ENCODE measurements at places on chromosomes 2 and 18.

DNA sequence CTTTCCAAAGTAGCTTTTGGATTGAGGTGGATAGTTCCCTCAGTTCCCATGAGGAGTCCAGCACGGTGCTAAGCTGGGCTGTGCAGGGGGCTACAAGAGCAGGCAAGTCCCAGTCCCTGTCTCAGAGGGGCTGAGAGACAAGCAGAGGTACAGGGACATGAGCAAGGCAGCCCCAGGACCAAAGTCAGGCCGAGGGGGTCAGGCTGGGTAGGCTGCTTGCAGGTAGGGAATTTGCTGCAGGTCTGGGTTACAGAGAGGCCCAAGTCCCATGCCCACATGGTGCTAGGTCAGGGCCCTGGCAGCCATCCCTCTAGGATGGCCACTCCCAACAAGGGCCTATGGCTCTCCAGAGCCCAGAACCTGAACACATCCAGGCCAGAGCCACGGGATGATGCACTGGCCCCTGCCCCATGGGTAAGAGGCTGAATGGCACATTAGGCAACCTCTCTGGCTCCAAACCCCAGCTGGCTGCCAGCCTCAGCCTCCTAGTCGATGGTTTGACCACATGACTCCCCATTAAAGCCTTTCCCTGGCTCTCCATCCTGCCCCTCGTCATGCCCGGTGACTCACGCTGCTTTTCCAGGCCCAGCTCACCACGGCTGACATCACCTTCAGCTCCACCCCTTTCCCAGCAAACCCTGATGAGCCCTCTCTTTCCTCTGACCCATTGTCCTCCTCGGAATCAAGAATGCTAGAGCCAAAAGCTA is 83.7 kb downstream of the SDC1 start:
- DNase-seq: no peak

GRCh38 chr2:178920916-178921513 is 113.8 kb upstream of the TTN start:
- DNase-seq: no peak

GRCh38 chr18:51765606-51766360 is 568.3 kb upstream of the MEX3C start:
- DNase-seq: no peak

GRCh38 chr2:134634054-134634753 is 84.6 kb downstream of the TMEM163 start:
- no peak for DNase-seq

DNA sequence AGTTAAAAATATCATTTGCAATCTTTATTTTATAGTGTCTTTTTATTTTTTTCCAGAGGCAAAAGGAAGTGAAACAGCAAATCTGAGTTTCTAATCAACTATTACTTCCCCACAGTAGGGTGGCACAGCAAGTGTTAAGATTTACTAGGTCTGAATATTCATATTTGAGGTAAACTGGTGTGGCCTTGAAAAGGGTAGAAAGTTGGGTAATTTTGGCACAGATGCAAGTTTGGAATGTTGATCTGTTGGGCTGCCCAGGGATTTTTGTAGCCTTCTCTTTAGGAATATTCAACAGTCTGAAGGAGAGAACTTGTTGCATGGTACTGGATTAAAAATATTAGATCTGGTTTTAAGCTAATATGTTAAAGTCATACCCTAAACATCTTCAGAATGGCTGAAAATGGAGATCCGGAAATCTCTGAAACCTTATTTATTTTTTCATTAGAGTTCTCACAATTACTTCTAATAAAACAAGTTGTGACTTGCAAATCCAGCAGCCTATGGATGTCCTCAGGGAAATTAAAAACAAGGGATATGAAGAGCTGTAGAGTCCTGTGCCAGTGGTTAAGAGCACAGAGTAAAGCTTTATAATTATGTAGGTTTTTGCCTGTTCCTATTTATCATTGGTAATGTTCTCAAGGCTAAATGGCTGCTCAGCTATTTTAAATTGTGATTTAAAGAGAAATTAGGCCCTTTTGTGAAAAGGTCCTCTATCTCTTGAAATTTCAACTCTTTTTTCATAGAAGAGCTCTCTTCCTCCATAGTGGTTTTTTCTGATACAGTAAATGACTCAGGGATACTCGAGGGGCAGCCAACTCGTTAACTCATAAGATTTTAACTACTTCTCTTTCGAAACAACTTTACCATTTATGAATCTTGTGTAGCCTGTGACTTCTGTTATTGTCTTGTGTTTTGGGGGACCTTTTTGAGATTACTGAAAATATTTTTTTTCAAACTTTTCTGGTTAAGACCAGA is 11.0 kb downstream of the TANK start:
- DNase-seq: no peak

DNA sequence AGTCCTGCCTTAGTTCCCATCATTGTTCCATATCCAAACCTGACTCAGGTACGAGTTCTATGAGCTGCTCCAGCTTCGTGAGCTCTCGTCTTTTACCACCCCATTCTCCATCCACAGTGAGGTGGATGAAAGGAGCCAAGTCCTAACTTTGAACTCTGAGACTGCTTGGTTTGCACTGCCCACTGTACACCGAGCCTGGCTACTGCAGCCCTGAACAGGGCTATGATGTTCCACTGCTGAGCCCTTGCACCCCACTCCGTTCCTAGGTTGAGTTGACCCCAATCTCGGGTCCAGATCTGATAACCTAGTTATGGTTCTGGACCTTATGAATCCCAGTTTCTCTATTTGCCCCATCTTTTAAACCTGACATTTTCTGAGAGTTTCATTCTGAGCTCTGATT is 5.3 kb upstream of the DYNAP start:
- no peak for DNase-seq

- no peak for DNase-seq
These were observed 202.1 kb upstream of the HS6ST1 start for GRCh38 chr2:128520791-128521190.

DNA sequence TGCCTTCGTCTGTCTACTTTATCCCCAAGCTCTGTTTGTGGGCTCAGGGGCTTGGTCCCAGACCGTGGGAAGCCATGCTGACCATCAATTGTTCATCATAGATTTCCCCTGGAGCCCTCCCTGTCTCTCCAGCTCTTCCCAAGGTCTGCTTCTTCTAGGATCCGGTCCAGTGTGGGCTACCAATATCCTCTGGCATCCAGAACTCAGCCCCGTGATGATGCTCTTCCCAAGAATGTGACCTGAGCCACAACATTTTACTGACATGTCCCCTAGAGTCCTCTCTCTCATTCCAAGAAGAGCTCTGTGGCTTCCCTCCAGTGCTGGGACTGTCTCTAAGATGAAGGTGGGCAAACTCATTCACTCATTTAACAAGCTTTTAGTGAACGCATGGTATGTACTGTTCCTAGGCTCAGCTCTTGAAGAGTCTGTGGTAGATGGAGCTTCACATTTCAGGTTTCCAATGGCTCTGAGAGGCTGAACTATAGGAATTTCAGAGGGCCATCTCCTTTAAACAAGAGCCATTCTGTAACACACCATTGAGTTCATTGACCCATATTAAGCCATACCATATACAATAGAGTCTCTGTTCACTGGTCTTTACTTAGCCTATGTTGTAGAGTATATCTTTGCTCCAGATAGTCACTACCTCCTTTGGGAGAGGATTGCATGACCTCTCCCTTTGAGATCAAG is 142.0 kb upstream of the APCDD1 start:
- DNase-seq: no peak

- no peak for DNase-seq
These were observed 69.2 kb downstream of the FAM161A start for GRCh38 chr2:61784643-61785042.

DNA sequence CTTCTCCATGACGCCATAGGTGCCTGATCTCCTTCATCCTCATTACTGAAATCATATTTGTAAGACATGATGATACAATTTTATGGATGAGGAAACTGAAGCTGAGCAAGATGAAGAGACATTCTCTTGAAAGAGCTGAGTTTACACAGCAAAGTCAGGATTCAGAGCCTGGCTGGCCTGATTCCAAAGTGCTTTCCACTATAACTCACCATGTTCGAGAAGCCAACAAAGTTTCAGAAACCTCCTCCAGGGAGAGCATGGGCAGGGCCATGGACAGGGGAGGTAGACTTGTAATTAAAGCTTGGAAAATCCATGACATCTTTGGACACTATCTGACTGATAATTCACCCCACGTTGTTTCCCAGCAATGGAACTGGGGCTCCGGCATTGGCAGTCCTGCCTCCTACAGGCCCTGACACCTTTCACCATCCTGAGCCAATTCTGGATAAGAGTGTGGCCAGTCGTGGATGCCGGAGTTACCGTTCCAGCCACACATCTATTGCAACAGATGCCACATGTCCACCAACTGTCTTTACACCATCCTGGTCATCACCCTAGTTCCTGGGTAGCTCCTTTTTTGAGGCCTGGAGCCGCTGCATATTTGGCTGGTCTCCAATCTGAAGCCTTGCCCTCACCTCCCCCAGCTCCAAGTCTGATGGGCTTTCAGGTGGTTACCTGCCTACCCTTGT is 85.0 kb upstream of the PPP1CB start:
- no peak for DNase-seq

DNA sequence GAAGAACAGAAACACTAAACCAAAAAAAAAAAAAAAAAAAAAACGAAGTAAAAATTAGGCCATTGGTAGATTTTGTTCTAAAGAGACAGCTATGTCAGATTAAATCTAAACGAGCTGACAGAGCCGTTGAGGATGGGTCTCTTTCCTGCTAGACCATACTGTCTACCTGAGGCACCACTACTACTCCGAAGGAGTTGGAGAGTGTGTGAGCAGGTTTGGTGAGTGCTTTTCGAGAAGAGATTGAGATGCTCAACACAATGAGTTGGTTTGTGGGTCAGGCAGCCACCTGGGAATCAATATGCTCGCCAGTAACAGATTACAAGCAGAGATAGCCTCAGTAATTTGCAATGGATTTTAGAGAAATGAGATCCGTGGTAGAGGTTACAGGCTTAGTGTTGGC is 281.5 kb upstream of the EPAS1 start:
- no peak for DNase-seq

DNA sequence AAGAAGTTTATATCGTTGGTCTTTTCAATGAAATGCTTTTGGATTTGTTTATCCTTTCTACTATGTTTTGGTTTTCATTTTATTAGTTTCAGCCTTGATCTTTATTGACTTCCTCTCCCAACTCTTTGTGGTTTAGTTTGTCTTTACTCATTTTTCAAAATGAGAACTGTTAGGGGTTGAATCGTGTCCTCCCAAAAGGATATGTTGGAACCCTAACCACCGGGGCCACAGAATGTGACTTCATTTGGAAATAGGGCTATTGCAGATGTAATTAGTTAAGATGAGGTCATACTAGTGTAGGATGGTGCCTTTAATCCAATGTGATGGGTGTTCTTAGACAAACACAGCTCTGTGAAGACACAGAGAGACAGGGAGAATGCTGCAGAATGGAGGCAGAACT is 60.4 kb upstream of the IL1R2 start:
- DNase-seq: no peak

DNA sequence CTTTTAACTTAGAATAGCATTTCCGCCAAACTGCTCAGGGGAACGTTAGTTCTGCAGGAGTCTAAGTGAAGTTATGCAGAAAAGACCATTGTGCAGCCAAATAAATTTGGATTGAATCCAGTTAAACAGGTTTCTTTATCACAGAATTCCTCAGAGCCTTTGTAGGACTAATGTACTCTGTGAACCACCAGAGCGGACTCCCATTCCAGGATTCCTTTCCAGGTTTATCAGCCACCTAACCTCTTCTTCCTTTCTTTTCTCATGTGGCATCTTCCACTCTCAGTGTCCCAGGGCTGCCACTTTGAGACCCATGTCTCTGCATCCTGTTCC is 350.4 kb downstream of the TSN start:
- no peak for DNase-seq

- no peak for DNase-seq
These were observed 52.0 kb downstream of the FHOD3 start for GRCh38 chr18:36349552-36349951.

DNA sequence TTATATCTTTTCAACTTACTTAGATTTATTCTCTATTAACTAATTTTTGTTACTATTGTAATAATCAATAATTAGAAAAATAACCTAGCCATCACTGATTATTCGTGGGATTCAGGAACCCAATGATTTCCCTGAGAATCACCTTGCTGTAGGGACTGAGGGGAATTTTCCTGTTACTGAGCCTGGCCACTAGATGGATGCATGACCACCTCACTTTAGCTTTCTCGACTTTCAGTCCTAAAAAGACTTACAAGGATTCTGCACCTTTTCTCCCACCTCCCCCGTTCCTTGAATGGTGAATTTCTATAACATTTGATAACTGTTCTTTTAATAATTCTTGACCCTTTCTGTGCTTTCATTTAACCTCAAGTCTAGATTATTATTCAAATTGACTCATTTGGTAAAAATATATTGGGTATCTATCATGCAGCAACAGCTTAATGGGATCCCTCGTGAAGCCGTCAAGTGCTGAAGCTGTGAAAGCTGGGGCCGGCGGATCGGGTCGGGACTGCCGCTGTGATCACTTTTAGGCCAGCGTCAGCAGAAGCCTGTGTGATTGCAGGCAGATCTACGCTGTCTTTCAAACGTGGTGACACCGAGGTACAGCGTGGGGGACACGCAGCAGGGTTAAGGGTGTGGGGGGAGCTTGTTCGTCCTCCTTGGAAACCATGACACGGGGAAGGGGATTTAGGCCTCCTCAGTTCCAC is 38.8 kb upstream of the TMEM18 start:
- no peak for DNase-seq

DNA sequence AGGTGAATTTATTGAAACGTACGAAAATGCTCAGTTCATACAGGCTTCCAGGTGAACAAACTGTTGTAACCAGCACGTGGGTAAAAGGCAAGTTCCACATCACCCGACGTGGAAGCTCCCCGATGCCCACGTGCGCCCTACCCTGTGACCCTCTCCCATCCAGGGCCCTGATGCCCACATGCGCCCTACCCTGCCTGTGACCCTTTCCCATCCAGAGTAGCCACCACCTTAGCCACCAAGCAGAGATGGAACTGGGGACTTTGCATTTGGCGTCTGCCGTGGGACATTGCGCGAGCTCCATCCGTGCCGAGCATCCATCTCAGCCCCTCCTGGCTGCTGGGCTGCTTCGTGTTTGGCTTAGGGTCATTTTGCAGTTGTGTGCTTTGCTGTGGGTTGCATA is 37.5 kb downstream of the ANO7 start:
- no peak for DNase-seq

DNA sequence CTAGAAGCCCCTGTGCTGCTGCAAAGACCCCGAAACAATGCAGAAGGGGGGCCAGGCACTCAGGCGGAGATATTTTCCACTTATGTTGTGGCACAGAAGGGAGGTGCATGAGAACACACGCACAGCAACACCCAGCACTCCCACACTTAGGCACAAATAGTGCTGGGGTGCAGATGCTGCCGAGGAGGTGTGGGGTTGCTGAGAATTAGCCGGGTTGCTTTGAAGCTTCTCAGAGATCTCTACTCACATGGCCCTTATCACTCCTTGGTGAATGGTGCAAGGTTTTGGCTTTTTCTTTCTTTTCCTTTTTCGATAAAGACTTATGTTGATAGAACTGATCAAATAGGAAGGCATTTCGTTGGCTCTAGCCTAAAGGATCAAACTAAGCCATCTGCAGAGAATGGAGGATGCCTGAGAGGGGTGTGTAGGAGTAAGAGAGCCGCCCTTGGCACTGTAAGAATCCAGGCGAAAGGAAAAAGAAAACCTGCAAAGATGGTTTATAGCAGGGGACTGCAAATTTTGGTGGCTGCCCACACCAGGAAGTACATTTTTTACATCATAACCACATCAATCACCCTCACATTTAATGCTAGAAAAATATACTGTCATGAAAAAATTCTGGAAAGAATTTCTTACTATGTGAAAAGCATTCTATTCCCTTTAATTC is 27.9 kb upstream of the FHL2 start:
- no peak for DNase-seq
